Kidney tubule cell (primary cell): ENCODE measurements at places on chromosomes 3 and 15.

- DNase-seq: no peak
These were observed 749 bp downstream of the ITGA11 start for GRCh38 chr15:68431037-68431791.

DNA sequence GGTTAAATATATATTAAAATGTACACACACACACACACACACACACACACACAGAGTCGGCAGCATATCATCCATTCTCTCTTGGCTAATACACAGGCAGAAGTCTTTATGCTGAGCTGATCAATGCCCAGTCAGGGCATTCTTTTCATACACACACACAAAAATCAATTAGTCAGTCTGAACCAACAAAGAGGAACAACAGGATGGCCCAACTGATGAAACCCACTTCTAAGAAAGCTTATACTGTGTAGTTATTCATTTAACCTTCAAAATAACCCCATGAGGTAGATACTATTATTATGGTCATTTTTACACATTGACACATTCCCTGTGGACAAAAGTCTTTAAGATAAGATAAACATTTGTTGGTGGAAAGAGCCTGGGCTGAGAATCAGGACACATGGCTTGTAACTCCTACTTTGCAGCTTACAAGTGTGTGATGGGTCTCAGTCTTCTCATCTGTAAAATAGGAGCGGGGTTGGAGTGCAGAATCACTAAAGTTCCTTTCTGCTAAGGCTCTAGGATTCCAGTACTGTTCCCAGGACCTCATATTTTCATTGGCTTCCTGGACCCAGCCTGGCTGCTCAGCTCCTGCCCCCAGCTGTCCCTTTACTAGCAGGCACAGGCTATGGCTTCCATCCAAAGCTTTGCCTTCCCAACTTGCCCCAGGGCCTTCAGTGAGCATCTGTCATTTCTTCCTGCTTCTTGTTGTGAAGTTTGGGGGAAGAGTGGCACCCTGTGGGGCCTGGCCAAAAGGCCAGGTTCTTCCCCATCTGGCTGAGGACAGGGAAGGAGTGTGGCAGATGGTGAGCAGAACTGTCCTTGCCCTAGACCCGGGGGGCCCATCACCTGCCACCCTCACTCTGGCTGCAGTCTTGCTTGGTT, 27.2 kb upstream of the GLCE start:
- no peak for DNase-seq

DNA sequence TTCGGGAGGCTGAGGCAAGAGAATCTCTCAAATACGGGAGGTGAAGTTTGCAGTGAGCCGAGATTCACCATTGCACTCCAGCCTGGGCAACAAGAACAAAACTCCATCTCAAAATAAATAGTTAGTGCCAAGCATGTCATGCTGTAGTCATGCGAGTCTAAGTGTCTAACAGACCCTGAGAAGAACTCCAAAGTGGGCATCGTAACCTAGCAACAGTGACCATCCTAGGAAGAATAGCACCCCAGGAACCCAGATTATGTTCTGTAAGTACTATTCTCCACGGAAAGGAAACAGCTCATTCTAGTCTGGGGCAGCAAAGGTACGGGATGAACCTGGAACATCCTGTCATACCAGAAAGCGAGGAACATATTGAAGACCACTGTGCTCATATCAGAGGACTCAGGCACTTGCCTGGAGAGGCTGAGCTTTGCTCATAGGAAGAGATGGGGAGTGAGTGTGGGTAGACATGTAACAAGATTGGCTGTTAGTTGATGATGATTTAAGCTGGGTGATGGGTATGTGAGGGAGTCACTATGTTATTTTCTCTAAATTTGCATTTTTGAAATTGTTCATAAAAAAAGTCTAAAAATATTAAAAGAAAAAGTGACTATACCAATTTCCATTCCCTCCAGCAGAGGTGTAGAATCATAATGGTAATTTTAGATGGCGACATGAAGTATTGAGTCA, 31.7 kb downstream of the BCL2L10 start:
- no peak for DNase-seq

- DNase-seq: no peak
These were observed 25.3 kb upstream of the RNF111 start for GRCh38 chr15:58962136-58962535.

- peak; percentile 31 for DNase-seq
These were observed 16.5 kb downstream of the BCHE start for GRCh38 chr3:165820671-165821123.
